ENCODE measurements at places on chromosomes 2 and 18.

GRCh38 chr2:35496022-35496421 lies 859.6 kb upstream of the CRIM1 start:
- DNase-seq: no peak

- peak; percentile 100 for DNase-seq
These were observed 6.1 kb downstream of the CHMP1B start for GRCh38 chr18:11857177-11857887.

DNA sequence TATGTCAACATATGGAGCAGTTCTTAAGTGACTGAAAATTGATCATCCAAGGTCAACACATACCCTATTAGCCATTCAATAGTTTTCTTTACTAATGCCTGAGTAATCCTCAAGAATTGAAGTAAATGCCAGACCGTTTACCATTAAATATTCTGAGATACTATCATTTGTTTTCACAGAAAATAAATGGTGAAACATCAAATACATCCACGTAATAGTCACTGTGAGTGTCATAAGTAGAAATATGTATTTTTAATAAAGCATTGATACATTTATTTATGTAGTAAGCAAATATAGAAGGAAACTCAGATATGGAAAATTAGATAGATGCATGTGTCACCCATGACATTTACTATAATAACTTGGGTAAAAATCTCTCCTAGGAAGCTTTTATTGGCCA lies 927.8 kb upstream of the NRXN1 start:
- DNase-seq: no peak

- no peak for DNase-seq
These were observed 33.6 kb upstream of the SMAD2 start for GRCh38 chr18:47964053-47964452.

GRCh38 chr2:233213011-233213410 lies 38.5 kb upstream of the ATG16L1 start:
- DNase-seq: no peak

- no peak for DNase-seq
These were observed 10.6 kb upstream of the HNRNPLL start for GRCh38 chr2:38613126-38613848.

DNA sequence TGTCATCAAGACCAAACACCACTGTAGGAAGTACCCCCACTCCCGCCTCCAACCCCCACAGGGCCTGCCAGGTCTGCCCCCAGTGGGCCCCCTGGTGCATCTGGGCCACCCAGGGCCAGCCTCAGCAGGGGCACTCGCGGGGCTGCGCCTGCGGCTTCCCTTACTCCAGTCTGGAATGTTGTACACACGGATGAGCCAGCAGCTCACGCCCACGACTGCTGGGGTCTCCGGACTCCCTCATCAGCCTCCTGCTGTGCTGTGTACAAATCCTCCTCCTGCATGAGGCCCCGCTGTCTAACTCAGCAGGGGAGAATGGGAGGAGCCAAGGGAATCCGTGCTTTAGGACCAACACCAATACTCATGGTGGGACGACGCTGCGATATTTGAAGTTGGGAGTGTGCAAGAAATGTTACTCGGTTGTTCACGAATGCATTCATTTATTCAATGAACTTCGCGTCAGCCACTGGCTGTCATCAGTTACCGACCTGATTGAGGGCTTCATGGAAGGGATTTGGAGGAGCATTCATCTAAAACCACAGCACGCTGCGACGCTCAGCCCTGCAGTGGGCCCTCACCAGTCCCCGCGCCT lies 654 bp upstream of the ASB1 start:
- DNase-seq: peak; percentile 68

DNA sequence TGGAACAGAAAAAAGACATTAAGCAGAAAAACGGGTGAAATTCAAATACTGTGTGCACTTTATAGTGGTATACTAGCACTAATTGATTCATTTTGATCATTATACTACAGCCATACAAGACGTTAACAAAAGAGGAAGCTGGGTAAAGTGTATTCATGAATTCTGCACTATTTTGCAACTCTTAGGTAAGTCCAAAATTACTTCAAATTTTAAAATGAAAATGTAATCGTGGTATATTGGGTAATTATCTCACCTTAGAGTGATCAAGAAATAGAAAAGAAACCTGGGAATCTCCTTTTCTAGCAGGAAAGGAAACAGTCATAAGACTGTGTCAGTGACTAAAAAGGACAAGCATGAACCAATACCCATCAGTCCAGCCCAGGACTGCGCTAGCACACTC lies 5.4 kb downstream of the TGFBRAP1 start:
- DNase-seq: no peak

- DNase-seq: no peak
These were observed 52.4 kb upstream of the UPP2 start for GRCh38 chr2:158049129-158049855.

GRCh38 chr2:216416571-216417307 lies 4.5 kb downstream of the SMARCAL1 start:
- DNase-seq: no peak

- DNase-seq: no peak
These were observed 126.2 kb downstream of the FSHR start for GRCh38 chr2:49028101-49028500.

GRCh38 chr2:42032224-42032620 lies 15.6 kb upstream of the PKDCC start:
- no peak for DNase-seq

- peak; percentile 74 for DNase-seq
These were observed 72.0 kb upstream of the ZCCHC2 start for GRCh38 chr18:62450546-62451410.

- DNase-seq: no peak
These were observed 151.6 kb downstream of the GLI2 start for GRCh38 chr2:120887320-120887697.

DNA sequence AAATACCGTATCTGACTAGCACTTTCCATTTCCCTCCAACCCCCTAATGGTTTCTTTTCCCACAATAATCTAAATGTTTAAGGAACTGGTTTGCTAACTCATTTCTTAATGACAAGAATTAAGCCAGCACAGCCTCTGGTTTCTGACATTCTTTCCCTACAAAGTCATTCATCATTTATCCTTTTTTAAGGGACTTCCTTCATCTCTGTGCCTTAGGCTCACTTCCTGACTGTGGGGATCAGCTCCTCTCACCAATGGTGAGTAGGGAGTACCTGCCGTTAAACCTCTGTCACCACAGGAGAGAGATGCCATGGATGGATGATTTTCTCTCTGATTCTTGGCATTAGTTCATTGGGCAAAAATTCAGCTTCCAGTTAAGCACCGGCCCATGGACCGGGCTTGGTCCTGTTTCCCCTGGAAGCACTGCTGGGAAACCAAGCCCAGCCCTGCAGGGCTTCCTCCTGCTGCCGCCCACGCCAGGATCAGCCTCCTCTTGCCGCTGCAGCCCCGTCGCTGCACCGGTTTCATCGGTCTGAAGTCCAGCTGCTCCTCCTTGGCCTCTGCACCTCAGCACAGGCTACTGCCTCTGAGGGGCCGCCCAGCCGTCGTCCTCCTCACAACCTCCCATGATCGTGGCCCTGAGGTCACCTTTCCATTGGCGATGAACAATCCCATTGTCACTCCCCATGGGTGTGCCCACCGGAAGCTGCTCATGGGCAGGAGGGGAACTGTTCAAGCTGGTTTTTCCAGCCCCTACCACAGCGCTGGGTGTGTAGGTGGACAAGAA lies 64.0 kb upstream of the ZNF516 start:
- DNase-seq: no peak

- DNase-seq: no peak
These were observed 19.1 kb upstream of the ARHGAP25 start for GRCh38 chr2:68715353-68716041.

All from skeletal muscle cell (primary cell).